ENCODE measurements at places on chromosomes 16 and 17.

GRCh38 chr16:56964243-56965148, 2.7 kb downstream of the CETP start:
- peak; percentile 64 for DNase-seq

GRCh38 chr16:87253536-87253935, 63.7 kb downstream of the C16orf95 start:
- DNase-seq = peak; percentile 15

GRCh38 chr16:81647527-81647926, 131.6 kb upstream of the PLCG2 start:
- no peak for DNase-seq

DNA sequence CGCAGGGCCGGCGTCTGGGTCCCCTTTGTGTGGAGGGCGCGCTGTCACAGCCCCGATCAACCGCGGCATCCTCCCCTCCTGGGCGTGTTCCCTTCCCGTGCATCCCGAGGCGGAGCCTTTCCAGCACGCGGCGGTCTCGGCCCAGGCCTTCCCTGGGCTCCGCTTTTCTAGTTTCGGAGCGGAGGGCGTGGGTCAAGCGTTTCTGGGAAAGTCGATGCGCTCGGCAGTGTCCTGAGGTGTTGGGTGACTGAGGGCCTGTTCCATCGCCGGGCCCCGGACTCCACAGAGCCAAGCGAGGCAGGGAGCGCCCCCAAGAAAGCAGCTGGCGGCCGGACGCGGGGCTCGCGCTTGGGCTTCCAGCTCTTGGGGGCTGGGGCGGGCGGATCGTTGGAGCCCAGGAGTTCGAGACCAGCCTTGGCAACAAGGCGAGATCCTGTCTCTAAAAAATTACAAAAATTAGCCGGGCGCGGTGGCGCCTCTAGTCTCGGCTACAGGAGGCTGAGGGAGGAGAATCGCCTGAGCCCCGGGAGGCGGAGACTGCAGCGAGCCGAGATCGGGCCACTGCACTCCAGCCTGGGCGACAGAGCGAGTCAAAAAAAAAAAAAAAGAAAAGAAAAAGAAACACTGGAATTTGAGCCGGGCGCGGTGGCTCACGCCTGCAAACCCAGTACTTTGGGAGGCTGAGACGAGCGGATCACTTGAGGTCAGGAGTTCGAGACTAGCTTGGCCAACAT, 806 bp downstream of the IFT140 start:
- no peak for DNase-seq

GRCh38 chr16:31713945-31714902, 159.4 kb upstream of the ZNF267 start:
- DNase-seq = peak; percentile 51

- peak; percentile 15 for DNase-seq
Measured at GRCh38 chr17:8124350-8125153, 646 bp upstream of the HES7 start.

DNA sequence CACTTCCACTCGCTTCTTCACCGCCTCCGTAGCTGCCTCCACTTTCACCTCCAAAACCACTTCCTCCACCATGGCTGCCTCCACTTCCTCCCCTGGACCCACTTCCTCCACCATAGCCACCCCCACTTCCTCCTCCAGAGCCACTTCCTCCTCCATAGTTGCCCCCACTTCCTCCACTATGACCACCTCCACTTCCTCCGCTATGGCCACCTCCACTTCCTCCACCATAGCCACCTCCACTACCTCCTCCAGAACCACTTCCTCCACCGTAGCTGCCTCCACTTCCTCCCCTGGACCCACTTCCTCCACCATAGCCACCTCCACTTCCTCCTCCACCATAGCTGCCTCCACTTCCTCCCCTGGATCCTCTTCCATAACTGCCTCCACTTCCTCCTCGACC, 4.5 kb downstream of the KRT9 start:
- DNase-seq = no peak

GRCh38 chr17:48954300-48954755, 9.7 kb upstream of the SNF8 start:
- DNase-seq = no peak

- DNase-seq = peak; percentile 44
Measured at GRCh38 chr16:89122322-89122851, 28.7 kb downstream of the ACSF3 start.

DNA sequence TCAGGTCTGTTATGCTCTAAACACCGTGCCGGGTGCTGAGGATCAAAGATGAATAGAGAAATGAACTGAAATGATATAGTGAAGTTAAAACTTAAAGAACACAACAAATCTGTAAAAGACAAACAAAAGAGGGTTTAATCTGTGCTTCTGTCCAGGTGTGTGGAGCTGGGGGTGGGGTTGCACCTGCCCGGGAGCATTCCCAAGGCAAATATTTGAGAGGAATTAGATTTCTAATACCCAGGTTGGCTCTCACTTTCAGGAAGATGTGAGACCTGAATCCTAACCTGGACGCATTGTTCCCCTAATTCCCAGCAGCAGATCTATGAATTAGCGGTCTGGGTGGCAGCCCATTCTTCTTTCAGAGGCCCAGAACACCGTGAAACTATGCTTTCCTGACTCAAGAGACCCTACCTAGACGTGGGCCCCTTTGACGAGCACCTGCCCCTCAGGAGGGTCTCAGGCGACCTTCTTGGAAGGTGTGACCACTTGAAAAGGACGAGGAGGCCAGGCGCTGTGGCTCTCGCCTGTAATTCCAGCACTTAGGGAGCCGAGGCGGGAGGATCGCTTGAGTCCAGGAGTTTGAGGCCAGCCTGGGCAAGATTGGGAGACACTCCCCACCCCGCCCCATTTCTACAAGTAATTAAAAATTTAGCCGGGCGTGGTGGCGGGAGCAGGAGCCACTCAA, 677 bp upstream of the RANGRF start:
- DNase-seq = no peak

GRCh38 chr17:62892061-62892675, 73.9 kb upstream of the TANC2 start:
- no peak for DNase-seq

DNA sequence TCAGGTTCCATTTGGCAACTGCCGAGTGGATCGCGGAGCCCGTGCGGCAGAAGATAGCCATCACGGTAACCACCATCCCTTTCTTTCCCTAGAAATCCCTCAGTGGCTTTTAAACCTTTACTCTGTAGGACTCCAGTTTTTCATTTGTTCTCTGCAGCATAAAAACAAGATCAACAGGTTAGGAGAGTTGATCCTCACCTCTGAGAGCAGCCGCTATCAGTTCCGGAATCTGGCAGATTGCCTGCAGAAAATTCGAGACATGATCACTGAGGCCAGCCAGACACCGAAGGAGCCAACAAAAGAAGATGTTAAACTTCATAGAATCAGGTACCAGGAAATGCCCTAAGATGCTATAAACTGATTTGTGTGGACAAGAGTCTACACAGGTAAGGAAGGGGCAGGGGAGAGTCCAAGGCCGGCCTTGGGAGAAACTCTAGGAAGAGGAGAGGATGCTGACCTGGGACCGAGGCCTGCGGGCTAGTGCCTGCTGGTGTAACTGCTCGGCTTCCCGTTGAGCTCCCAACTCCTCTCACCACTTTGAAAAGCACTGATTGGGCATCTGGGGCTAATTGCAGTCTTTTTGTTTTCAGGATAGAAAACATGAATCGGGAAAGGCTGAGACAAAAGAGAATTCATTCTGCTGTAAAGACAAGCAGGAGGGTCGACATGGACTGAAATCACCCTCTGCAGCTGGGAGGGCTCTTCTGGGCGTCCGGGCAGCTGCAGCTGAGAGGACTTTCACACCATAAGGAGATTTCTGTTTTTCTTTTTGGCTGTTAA, 8.1 kb downstream of the MRPL58 start:
- no peak for DNase-seq

DNA sequence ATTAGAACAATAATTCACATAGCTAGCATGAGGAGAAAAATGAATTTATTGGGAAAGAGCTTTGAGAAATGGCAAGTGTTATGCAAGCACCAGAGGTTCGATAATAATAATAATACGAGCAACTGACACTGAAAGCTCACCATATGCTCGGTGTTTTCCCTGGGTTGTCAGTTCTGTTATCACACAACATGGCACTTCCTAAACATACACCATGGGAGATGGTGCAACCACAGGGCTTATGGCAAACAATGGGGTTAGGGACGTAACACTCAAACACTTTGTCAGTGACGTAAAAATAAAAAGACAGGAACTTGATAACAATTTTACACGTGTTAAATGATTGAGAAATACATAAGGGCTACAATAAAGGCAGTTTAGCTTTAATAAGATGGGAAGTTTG, 23.7 kb downstream of the OR1D5 start:
- DNase-seq = peak; percentile 69

DNA sequence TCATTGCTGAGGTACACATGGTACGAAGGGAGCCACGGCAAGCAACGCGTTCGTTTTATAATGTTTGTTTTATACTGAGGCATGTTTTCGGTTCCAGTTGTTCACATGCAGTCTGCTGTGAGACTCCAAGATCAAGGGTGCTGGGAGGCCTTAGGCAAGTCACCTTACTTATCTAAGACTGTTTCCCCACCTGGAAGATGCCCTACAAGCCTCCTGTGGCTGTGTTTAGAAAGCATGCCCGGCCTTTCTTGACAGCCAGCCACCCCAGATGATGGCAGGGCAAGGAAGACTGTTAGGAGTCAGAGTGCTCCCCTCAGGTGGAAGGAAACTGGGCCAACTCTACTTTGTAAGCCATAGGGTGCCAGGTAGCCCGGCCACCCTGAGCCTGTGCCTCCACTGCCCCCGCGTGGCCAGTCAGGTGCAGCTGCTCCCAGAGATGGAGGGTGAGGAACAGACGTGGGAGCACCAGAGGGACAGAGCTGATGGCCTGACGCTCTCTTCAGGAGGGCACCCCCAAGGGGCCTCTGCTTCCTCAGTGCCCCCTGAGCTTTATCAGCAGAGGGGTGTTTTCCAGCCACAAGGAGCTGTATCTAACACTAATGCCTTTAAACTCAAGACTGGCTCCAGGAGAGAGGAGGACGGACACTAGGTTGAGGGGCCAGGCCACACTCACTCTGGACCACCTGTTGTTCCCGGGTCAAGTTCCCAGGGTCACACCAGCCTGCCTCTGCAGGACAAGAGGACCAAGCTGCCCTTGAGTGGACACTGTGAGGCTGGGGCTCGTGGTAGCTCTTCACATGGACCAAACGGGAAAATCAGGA, 5.4 kb downstream of the NAT9 start:
- DNase-seq = peak; percentile 56

GRCh38 chr17:80791758-80792284, 199.8 kb upstream of the CHMP6 start:
- DNase-seq = no peak

GRCh38 chr16:29983420-29984136, 9.9 kb downstream of the TAOK2 start:
- no peak for DNase-seq

- no peak for DNase-seq
Measured at GRCh38 chr17:74520016-74520434, 11.2 kb downstream of the CD300LB start.

GRCh38 chr17:47238321-47239010, 15.2 kb upstream of the ITGB3 start:
- no peak for DNase-seq

DNA sequence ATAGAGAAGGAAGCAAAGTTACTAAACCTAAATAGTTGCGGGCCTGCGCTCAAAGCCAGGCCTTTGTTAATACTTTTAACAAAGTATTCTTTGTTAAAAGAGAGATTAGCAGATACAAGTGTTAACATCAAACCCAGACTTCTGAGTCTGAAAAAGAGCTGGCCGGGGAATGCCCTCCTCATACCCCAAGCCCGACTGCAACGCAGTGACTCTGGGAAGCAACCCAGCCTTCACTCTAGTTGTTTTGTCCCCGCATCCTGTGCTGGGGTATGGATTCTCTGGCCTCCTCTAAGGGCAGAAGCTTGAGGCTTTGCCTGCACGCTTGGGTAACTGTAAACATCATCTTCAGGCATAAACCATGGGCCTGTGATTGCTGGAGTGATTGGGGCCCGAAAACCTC, 48.3 kb downstream of the ADCY7 start:
- no peak for DNase-seq

GRCh38 chr16:55933038-55933437, 57.9 kb upstream of the CES5A start:
- DNase-seq = no peak

DNA sequence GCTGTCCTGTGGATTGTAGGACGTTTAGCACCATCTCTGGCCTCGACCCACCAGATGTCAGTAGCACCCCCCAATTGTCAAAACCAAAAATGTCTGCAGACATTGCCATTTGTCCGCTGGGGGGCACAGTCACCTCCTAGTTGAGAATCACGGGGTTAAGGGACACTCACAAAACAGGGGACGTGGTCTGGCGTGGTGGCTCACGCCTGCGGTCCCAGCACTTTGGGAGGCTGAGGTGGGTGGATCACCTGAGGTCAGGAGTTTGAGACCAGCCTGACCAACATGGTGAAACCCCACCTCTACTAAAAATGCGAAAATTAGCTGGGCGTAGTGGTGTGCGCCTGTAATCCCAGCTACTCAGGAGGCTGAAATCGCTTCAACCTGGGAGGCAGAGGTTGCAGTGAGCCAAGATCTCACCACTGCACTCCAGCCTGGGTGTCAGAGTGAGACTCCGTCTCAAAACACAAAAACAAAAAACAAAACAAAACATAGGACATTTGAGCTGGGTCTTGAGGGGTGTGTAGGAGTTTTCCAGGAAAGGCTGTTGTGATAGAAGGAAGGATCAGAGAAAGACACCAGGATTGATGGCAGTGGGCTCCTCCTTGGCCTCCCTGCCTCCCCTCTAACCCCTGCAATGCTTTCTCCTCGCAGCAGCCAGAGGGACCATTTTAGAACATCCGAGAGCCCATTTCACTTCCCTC, 171.8 kb upstream of the GSE1 start:
- DNase-seq = no peak

GRCh38 chr17:750431-751037, 1.5 kb downstream of the GEMIN4 start:
- DNase-seq = no peak

DNA sequence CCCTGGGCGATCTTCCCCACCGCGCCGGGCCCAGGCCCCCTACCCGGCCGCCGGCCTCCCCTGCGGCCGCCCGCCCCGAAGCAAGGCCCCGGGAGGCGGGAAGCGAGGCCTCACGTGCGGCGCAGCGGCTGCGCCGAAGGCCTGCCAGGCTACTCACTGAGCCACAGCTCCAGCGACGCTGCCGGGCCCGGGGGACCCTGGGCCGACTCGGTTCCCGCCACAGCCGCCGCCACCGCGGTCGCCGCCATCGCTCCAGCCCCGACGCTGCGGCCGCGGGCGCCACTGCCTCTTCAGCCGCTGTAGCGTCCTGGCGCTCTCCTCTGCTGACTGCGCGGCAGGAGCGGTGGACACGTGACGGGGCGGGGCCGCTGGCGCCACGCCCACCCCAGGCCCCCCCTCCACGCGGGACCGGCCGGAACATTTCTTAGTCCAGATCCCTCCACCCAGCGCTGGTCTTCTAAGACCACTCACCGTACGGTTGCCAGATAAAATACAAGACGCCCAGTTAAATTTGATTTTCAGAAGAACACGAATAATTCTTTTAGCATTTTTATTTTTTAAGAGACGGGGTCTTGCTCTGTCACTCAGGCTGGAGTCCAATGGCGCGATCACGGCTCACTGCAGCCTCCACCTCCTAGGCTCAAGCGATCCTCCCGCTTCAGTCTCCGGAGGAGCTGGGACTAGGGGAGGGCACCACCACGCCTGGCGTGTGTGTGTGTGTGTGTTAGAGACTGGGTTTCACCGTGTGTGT, at the start of gene GGA2:
GGA2 (minus strand) TSS at position 331 of the 751 bp plus-strand sequence; CDS start at position 248, 83 bp downstream.
- DNase-seq = peak; percentile 95

GRCh38 chr16:23324727-23325126, 22.6 kb downstream of the SCNN1B start:
- peak; percentile 11 for DNase-seq
